Esophagus squamous epithelium (tissue), 5 donors: ENCODE measurements at places on chromosomes 7 and 10.

DNA sequence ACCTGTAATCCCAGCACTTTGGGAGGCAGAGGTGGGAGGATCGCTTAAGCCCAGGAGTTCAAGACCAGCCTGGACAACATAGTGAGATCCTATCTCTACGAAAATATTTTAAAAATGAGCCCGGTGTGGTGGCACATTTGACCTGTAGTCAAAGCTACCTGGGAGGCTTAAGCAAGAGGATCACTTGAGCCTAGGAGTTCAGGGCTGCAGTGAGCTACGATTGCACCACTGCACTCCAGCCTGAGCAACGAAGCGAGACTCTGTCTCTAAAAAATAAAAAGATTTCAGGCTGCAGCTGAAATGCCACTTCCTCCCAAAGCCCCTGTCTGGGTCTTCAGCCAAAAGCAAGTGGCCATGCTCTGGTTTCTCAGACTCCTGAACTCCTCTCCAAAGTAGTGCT is 38.7 kb upstream of the CARD11 start:
- no peak for DNase-seq

- DNase-seq: no peak
Observed at GRCh38 chr7:43904533-43905208, 1.7 kb downstream of the URGCP start.

- DNase-seq: no peak
Observed at GRCh38 chr7:108860615-108861014, 290.9 kb downstream of the DNAJB9 start.

DNA sequence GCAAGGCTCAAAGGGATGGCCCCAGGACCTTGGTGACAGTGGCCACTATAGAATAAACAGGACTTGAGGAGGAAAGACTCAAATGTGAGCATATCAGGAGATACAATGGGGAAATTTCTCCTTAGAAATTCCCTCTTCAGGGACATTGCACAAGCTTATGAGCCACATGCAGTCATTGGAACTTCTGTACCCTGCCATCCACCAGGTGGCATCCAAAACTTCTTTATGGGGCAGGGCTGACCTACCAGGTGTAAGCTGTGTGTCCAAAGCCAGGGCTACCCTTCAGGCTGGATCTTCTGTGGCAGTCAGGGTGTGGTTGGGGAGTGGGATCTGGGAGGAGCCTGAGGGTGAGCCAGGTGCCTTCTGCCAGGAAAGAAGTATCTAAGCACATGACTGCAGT is 36.6 kb upstream of the LRRC18 start:
- DNase-seq: no peak

- DNase-seq: no peak
Observed at GRCh38 chr7:116224492-116225098, 14.3 kb downstream of the TES start.

- no peak for DNase-seq
Observed at GRCh38 chr10:70096016-70096704, 36.5 kb downstream of the AIFM2 start.

GRCh38 chr7:50037086-50037485 is 56.0 kb downstream of the ZPBP start:
- no peak for DNase-seq
